ENCODE measurements at places on chromosomes 7 and 10.

- DNase-seq: no peak
Measured at GRCh38 chr10:97067716-97068391, 117.9 kb downstream of the SLIT1 start.

DNA sequence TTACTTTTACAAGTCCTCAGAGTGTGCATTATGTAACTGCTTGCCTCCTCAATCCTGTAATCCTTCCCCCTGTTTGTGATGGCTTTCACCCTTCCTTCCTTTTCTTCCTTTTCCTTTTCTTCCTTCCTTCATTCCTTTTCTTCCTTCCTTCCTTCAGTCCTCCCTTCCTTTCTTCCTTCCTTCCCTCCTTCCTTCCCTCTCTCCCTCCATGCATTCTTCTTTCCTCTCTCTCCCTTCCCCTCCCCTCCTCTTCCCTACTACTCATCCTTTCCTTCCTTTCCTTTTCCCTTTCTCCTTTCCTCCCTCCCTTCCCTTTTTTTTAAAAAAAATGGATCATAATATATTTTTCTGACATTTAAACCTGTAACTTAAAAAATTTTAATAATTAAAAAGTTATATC is 22.2 kb upstream of the ABCA13 start:
- no peak for DNase-seq

DNA sequence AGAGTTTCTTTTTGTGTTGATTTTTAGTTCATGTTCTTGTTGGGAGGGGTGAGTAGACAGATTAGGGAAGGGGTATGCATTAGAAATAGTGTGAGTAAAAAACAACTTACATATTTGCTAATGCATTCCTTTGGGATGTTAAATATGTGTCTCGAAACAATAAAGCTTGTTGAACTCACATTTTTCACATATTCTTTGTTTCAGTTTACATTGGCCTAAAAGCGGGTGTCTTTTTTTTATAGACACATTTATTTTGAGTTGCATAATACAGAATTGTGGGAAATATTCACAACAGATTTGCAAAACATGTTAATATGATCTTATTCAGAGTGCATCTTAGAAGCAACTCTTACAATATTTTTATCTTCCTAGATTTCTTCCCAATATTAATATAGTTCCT is 337.5 kb upstream of the CNTNAP2 start:
- DNase-seq: no peak

DNA sequence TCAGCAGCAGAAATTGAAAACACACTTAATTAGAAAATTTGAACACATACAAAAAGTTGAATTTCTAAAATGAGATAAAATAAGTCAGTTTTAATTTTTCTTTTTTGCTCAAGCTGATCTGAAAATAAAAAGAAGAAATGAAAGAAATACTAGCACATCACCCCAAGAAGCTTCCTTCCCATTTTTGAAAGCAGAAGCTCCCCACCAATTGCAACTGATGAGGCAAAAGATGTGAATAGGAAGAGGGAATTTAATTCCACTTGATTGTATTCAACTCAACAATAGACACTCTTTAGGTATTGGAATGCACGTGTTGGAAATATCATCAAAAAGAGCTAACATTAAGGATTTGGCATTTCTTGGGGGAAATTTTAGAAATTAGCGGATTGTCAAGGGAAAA is 175.8 kb downstream of the TRIL start:
- no peak for DNase-seq

- DNase-seq: no peak
Measured at GRCh38 chr10:3009341-3009740, 58.0 kb upstream of the PFKP start.

- DNase-seq: no peak
Measured at GRCh38 chr7:124449896-124450295, 315.7 kb downstream of the GPR37 start.

- no peak for DNase-seq
Measured at GRCh38 chr10:33412241-33412640, 77.8 kb upstream of the NRP1 start.

GRCh38 chr7:116138202-116138801 is 72.0 kb upstream of the TES start:
- no peak for DNase-seq

Measured in hypothalamus (tissue), 51 donors.